ENCODE measurements at places on chromosomes 5 and 9.

DNA sequence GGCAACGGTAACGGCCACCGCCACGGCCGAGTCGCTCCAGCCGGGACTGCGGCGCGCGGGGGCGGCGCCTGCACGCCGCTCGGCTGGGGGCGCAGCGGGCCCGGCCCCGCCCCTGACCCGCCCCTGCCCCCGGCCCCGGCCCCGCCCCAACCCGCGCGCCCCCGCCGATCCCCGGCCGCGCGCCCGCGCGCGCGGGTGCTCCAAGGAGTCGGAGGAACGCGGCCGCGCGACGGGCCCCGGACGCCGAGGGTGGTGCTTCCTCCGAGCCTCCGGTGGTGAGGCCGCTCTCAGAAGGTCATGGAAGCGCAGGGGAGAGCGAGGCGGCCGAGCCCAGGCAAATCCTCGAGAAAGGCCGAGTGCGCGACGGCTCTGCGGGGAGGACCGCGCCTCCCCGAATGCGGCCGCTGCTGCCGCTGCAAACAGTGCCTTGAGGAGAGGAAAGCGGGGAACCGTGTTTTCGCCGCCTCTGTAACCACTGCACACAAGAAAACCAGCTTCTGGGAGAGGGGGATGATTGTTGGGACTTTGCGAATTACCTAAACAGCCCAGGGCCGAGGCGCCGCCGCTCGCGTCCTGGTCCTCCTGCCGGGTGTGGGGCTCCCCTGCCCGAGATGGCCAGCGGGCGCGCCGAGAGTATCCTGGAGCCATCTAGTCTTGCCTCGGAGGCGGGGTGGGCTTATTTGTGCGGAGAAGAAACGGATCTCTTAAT, at the start of gene LIFR:
Gene LIFR, minus strand, starts transcription at position 48 of the 709 bp plus-strand sequence. CDS start 25,999 bp downstream, outside the sequence.
- no peak for DNase-seq

GRCh38 chr9:114401344-114401743, 13.6 kb upstream of the AKNA start:
- DNase-seq: no peak

GRCh38 chr5:42994555-42995359, 45.4 kb downstream of the ANXA2R start:
- peak; percentile 55 for DNase-seq

DNA sequence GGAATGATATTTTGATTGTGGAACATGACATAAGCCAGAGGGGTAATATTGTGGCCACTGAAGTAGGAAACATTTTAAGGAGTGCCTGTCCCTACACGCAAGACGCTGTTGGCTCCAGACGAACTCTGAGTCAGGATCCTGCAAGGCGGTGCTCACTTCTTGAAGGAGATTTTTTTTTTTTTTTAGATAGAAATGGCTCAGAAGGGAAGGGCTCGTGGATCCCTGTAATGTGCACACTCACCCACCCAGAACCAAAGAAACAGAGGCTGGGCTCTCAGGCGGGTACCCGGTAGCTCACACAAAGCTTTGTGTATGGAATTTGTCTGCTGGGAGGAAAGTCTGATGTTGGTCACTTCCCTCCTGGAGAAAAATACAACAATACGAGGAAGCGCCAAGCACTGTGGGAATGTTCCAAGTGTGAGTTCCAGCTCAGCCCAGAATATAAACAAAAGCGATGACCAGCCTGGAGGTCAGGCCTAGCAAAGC, 25.7 kb downstream of the RAPGEF1 start:
- DNase-seq: no peak

- no peak for DNase-seq
Observed at GRCh38 chr9:68428481-68428880, 72.1 kb downstream of the PGM5 start.

GRCh38 chr5:55172051-55172899, 702 bp downstream of the CDC20B start:
- DNase-seq: peak; percentile 42

DNA sequence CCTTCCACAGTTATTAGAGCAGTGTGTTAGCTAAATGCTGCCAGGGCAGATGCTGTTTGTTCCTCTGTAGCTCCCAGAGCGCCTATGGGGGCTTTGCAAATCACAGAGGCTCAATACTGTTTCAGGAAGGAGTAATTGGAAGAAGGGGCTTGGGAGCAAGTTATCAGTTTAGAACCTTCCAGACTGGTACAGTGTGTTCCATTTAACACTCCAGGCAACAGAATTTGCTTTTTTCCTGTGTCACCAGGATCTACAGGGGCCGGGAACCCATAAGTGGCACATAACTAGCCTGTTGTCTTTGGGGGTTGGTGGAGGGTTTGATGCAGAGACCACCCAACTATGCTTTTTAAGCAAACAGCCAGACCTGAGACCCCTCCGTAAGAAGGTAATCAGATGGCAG, 307.3 kb upstream of the KCNN2 start:
- DNase-seq: no peak

- no peak for DNase-seq
Observed at GRCh38 chr5:9284781-9285307, 261.0 kb downstream of the SEMA5A start.

- no peak for DNase-seq
Observed at GRCh38 chr5:175216991-175217390, 227.0 kb downstream of the DRD1 start.

GRCh38 chr9:4622016-4622415, 40.1 kb upstream of the PLPP6 start:
- no peak for DNase-seq

DNA sequence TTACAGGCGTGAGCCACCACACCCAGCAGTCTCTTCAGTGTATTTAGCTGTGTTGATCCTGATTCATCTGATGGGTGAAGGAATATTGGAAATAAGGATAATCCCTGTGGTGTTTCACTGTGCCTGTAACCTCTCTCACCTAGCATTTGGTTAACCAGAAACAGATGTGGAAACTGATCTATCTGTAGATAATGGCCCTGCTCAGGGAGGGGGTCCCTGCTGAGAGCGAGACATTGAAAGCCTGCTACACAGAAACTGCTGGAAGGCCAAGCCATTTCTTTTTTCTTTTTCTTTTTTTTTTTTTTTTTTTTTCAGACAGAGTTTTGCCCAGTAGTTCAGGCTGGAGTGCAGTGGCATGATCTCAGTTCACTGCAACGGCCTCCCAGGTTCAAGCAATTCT, 28.4 kb downstream of the QRFP start:
- no peak for DNase-seq

GRCh38 chr5:60101573-60101972, 208.0 kb upstream of the PDE4D start:
- no peak for DNase-seq

- no peak for DNase-seq
Observed at GRCh38 chr5:177491429-177491945, 5.9 kb downstream of the PDLIM7 start.

DNA sequence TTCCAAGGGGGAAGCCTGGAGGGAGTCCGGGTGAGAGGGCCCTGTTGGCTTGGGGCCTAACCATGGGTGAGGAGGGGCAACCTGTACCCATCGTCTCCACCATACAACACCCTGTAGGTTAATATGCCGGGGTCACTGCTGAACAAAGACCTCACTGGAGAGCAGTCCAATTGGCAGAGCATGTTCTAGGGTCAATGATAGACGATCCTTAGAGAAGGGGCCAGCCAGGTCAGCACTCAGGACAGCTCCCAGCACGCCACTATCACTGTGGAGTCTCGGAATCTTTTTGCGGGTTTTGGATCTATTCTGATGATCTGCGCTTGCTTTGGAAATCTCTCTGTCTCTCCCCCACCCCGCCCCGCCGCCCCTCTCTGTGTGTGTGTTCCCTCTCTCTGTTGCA, 218.4 kb upstream of the MVB12B start:
- no peak for DNase-seq

- DNase-seq: no peak
Observed at GRCh38 chr9:109012009-109012875, 1.1 kb downstream of the CTNNAL1 start.

GRCh38 chr5:77864997-77865396, 88.9 kb upstream of the TBCA start:
- no peak for DNase-seq

DNA sequence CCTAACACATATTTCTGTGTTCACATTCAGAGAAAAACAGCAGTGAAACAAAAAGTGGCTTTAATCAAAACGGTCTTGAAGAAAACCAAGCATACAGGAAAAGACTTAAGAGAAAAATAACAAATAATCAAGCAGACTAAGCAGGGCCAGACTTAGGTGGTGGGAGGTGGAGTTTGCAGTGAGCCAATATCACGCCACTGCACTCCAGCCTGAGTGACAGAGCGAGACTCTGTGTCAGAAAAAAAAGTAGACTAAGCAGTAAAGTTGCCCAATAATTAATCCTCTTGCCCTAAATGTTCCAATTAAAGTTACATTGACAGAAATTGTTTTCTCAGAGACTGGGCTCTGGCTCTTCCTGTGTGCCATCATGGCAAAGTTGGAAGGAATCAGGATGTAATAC, 26.6 kb upstream of the GLDC start:
- DNase-seq: no peak

- DNase-seq: no peak
Observed at GRCh38 chr9:95025213-95026147, 292.0 kb downstream of the FANCC start.

GRCh38 chr5:169265888-169266287, 35.1 kb downstream of the SLIT3 start:
- DNase-seq: no peak

GRCh38 chr5:148910216-148910615, 83.8 kb downstream of the ADRB2 start:
- DNase-seq: no peak

DNA sequence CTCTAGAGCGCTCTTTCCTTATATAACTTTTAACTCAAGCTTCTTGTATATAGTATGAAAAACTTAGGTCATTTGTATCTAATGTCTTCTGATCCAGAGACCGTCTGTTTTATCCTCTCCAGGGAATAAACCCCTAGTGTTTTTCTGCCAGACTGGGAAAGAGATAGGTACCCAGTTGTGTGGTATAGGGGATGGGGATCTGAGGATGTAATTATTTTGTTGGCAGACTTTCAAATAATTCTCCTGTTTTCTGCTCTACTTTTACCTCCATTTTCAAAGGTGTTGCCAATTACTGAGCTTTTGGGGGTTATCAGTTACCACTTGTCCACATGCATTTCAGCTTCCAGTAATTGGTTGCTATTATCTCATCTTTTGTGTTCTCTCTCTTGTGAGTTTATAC, 17.9 kb downstream of the CCDC171 start:
- no peak for DNase-seq

GRCh38 chr5:178419651-178420050, 170.5 kb downstream of the COL23A1 start:
- DNase-seq: no peak

DNA sequence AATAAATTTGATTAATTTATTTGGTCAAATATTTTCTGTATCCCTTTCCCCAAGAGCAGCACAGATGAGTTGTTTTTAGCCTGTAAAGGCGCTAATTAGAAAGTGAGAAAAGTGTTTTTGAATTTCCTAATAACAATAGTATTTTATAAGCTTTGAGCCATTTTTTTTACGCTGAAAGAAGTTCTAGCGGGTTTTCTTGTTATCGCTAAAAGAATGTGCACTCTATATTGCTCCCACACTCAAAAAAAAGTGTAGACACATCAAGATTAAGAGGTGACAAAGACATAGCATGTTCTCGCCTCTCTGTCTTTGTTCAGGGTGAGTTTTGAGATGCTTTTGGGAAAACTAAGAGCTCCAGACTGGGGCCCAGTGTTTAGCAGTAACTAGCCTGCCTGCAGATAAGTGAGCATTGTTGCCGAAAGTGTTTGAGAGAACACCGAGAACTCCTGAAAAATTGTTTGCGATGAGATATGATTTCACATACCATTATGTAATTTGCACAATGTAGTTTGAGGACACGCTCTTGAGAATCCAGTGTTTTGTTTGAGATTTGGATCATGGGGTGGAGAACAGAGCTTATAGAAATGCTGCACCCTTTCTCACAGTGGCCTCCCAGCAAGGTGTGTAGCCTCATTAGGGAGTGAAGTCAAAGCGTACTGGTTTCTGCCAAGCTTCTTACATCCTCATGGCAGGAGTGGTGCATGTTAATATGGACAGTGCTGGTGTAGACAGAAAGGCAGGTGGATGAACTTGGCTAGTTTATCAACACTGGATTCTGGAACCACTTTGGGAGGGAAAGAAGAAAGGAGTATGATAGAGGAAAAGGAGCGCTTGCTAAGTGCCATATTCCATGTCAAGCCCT, 1.5 kb downstream of the F2R start:
- no peak for DNase-seq

DNA sequence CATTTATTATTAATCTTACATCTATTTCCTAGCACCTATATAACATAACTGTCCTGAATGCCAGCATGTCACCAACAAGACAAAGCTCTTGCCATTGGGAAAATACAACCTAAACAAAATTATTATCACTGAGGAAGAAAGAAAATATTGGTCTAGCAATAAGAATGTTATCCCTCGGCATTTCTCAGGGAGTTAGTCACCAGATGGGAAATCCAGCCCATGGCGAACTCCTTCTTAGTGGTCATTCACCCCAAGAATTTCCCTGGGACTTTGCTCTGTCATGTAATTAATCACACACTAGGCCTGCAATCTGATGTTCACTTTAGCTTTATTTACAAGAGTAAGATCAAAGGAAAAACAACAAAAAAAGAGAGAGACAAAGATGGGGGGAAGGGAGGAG, 56.1 kb upstream of the TAS2R1 start:
- DNase-seq: no peak

DNA sequence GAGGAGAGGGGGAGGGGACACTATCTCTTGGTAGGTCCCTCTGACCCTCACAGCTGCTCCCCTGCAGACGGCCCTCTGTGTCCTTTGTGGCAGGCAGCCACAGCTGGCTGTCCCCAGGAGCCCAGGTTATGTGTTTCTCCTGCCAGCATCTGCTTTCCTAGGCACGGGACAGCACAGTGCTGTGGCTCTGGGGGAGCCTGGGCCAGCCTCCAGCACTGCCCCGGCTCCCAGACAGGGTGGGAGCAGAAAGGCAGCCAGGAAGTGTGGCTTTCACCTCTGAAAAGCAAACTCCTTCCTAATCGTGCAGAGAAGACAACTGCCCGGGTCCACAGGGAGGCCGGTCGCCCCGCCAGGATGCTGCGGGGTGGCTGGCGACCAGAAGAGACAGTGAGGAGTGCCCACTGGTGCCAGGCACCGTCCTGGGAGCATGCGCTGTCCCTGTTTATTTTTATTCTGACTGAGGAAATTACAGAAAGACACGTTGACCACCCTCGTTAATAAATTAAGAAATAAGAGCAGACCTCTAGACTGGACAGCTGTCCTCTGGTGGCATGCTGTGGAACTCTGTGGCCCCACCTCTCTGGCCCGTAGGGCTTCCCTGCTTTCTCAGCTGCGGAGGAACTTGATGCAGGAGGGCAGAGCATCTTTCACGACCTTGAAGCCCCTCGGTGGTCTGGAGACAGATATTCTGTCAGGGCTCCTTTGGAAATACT, 240.3 kb downstream of the FANCC start:
- no peak for DNase-seq

DNA sequence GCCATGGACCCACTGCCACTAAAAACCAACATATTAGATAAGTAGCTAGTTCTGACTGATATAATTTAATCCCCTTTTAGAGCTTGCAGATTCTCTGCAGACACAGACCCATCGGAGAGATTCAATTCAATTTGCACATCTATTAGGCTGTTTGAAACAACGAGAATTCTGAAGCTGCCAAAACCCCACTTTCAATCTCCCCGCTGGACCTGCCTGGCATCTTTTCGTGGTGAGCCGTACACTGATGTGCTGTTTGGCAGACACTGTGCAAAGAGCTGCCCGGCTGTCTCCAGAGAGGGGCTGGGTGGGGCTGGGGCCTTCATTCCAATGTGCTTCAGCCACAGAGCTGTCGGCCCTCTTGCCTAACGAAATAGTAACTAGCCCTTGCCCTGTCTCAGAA, 42.1 kb upstream of the FAM240B start:
- DNase-seq: no peak
